ENCODE measurements at places on chromosomes 5 and 9.

DNA sequence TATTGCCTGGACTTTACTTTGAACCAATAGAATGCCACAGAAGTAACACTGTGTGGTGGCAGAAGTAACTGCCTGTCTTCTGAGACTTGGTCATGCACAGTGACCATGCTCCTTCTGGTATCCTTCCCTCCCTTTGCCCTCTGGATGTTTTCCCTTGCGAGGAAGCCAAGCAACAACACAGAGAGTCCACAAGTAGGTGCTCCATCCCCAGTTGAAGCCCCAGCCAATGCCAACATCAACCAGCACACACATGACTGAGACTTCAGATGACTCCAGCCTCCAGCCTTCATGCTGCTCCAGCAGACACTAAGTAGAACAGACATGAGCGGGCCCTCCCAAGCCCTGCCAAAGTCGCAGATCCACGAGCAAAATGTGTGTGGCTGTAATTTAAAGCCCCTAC is 129.6 kb downstream of the EPB41L4A start:
- no peak for DNase-seq

GRCh38 chr5:34772267-34773098 is 66.5 kb upstream of the TTC23L start:
- no peak for DNase-seq

DNA sequence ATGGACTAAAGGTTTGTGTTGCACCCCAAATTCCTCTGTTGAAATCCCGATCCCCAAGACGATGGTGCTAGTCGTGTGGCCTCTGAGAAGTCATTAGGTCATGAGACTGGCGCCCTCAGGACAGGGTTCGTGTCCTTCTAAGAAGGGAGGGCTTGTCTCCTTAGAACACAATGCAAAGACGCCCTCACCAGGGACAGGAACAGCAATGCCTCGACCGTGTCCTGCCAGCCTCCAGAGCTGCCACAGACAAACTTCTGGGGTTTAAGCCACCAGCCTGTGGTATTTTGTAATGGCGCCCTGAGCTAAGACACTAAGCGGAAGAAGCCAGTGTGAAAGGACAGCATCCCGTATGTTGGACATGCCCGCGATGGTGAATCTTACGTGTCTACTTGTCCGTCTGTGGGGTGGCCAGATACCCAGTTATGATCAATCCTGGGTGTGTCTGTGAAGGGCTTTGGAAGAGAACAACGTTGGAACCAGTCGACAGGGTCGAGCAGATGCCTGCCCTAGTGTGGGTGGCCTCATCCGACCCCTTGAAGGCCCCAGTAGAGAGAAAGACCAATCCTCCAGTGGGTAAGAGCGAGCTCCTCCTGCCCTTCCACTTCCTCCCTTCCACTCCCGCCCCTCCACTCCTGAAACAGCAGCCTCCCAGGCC is 279.2 kb upstream of the IRX2 start:
- DNase-seq = no peak

GRCh38 chr5:7871653-7872052 is 2.7 kb downstream of the MTRR start:
- no peak for DNase-seq

- no peak for DNase-seq
These were observed 31.3 kb downstream of the ANXA1 start for GRCh38 chr9:73182928-73183327.

DNA sequence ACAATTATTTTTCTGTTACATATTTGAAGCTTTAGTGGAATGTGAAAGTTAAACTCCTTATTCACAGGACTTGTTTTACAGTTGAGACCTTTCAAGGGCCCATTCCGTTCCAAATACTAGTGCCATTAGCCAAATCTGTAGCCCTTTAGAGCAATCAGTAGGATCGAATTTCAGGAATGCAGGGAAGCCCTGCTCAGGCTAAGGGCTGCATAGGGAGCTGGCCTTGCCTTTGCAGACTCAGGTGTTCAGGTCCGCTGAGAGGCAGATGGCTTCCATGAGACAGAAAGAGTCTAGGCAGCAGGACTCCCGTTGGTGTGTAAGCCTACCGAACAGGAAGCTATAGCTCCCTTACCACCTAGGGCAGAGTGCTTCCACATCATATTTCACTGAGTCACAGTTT is 150.1 kb upstream of the SLC27A6 start:
- no peak for DNase-seq

DNA sequence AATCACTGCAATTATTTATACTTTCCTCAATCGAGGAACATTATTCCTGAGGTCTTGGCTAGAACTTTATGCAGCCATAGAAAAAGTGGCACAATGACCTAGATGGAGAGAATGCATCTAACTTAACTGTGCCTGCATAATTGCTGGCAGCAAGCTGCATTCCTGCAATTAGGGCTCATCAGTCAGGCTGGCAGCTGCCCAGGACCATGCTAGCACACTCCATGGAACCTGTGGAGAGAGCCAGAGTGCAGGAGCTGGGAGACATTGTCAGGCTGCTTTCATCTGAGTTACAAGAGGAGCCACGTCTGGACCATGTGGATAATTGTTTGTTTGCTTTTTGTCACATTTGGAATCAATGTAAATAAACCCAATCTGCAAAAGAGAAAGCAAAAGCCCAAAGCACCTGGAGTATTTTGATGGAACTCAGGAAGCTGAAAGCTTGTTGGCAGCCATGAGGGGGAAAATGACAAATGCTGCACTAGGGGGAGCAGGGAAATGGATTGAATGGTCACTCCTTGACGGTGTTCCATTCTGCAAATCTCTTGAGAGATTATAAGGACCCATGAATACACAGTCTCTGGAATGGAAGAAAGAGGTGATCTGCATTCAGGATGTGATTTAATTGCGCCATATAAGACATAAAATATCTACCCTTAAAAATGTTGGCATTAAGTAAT is 839.9 kb downstream of the MAT2B start:
- DNase-seq = no peak

- DNase-seq = no peak
These were observed 407.6 kb downstream of the DNAH5 start for GRCh38 chr5:13536933-13537332.

DNA sequence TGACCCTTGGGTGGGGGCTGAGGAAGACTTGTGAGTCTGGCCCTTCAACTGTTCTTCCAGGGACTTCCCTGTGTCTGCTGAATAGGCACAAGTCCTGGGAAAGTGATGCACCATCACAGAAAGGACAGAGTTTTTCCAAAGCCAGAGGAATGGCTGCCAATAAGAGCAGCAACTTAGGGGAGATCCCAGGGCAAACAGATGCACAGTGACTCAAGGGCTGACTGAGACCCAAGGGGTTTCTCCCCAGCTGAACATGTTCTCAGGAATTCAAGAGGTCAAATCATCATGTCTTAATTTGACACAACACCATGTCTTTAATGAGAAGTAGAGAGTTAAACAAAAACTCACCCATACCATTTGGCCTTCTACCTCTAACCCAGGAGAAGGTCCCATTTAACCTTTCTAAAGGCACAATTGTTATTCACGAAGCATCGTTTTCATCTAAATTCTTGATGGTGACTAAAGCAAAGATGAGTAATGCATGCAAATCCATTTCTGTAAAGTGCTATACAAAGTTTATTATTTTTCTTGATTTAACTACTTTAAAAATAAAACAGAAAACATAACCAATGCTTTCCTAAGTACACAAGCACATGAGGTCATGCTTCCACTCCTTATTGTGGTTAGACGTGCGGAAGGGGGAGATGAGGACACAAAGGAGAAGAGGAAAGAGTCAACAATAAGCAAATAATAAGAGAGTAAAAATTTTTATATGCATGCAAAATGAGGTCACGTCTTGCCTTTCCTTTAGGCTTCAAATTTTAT is 324.1 kb downstream of the PLK2 start:
- DNase-seq = no peak

DNA sequence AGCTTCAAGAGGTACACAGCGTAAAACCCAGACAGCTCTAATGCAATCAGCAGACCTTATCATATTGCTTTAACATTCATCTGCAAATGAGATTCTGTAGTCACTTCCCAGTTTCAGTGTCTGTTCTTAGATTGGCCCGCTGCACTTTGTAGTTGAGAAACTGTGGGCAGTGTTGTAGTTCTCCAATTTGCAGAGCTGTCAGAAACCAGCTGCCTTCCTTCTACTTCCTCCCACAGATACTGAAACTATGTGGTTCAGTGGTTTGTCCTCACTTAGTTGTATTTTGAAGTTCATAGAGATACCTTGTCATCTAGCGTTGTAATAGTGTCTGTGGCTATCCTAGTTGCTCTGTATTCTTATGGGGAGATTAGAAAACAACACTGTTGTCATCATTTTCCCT is 39.6 kb upstream of the TRIM36 start:
- DNase-seq = peak; percentile 46

GRCh38 chr5:68547056-68547455 is 331.5 kb downstream of the PIK3R1 start:
- DNase-seq = no peak

DNA sequence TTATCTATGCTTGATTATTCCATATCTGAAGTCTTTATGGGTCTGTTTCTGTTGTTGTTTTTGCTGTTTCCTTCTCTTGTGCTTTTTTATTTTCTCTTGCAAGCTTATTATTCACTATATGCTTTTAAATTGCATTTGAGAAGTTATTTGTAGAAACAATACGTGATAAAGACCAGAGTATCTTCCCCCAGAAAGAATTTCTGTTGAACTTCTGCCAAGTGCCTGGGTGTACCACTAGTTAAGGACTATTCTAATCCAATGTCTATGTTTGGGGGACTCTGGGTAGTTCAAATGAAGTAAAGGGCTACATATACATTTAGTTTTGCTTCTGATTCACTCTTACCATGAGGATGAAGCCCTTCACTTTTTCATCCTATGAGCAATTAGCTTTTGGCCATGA is 54.3 kb downstream of the SLF1 start:
- DNase-seq = no peak

DNA sequence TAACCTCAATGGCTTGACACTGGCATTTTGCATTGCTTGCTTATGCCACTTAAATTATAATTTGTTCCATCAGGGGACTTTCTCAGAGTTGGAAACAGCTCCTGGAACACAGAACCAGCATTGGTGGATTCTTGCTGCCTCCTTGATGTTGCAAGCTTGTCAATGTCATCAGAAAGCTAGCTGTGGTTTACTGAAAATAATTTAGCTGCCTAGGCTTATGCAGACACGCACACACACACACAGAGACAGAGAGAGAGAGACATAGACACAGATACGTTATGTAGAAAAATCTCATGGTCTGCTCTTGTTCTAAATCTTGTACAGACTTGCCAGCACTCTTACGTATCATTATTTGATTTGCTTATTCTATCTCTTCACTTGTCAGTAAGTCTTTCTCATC is 78.0 kb downstream of the HMHB1 start:
- no peak for DNase-seq

GRCh38 chr5:134659456-134659855 is 10.9 kb downstream of the SEC24A start:
- DNase-seq = no peak

DNA sequence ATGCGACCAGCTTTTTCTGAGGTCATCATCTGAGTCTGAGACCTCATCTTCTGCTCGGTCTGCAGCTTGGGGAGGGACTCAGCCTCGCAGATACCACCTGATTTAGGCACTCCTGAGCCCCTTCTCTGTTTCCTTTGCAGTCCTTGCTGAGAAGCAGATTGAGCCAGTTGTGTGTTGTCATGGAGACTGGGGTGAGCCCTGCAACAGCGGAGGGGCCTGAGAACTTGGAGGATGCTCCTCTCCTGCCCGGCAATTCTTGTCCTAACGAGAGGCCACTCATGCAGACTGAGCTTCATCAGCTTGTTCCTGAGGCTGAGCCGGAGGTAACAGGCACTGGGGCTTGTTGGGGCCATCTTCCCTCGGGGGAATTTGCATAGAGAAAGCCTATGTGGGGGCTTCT is 19.2 kb downstream of the TEX53 start:
- DNase-seq = no peak

Measured in GM19239 (cell line).